ENCODE measurements at places on chromosomes 7 and 10. TPM values are rescaled to one million over a fixed set of nuclear protein-coding genes. Genes with fewer than 3 reads are reported as not detected.

DNA sequence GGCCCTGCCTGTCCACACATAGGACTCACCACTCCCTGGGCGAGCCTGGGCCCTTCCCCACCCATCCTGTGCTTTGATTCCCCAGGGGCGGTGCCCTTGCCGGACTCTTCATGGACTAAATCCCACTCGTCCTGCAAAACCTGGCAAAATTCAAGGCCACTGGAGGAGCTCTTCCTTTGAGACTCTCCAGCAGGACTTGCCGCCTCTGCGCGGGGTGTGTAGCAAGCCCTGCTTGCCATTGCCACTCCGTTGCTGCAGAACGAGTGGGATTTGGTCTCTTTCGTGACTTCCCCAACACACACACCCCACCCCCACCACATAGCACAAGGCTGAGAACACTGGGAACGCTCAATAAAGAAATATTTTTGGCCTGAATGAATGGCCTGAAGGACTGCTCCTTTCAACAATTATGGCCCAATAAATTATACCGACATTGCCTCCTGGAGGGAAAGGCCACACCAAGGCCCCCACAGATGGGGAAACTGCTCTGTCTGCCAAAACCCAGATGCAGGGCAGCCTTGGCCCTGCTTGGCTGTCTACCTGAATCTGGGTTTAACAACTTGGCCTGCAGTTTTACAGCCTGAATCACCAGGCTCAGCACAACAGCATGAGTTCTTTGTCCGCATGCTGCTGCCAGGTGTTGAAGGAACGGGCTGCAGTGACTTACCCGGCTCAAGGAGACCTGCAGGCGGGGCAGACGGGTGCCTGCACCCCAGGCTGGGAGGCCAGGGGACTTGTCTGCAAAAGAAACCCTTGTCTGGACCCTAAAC, 72.8 kb upstream of the KAT6B start:
- no peak for DNase-seq

DNA sequence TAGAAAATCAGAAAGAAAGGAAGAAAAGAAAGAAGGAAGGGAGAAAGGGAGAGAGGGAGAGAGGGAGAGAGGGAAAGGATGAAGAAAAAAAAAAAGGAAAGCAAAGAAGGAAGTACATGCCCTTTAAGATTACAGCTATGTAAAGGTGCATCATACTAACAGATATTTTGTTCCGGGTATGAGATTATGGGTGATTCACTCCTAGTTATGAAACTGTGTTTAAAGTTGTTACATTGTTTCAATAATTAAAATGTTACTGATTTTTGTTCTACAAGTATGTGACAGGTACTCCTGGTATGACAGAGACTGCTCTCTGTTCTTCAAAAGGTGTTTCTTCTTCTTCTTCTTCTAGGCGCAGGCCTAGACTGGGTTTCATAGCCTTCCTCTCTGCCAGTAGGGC, 808.9 kb downstream of the GRID1 start:
- DNase-seq: no peak

SEMA3E gene
- total RNA-seq: not detected

DNA sequence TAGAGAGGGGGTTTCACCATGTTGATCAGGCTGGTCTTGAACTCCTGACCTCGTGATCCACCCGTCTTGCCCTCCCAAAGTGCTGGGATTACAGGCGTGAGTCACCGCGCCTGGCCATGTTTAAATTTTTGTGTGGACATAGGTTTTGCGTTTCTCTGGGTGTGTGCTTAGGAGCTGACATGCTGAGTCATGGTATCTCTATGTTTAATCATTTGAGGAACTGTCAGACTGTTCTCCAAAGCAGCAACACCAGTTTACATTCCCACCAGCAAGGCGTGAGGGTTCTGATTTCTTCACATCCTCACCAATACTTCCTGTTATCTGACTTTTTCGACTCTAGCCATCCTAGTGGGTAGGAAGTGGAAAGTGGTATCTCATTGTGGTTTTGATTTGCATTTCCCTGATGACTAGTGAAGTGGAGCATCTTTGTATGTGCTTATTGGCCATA, 153.7 kb downstream of the DNAJB6 start:
- peak; percentile 14 for DNase-seq

DNA sequence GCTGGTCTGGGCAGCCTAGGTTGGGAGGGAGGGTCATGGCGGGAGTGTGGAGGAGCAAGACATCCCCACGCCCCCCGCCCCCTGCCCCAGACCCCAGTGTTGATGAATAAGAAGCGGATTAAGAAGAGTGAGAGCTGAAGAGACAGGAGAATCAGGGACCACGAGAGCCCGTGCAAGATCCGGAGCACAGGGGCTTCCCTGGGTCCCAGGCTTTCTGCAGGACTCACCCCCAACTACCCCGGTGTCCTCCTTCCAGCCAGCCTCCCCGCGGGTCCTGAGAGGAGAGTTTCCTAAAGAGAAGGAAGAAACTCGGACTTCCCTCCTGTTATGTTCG, 20.1 kb downstream of the GHRHR start:
- no peak for DNase-seq

GRCh38 chr10:45373576-45374349, at the start of gene ALOX5:
Gene ALOX5, plus strand, starts transcription at chr10:45374216. Its CDS starts 64 bp downstream, at chr10:45374280.
- DNase-seq: peak; percentile 74

- DNase-seq: no peak
Observed at GRCh38 chr7:31437250-31437865, 76.5 kb upstream of the ITPRID1 start.

GRCh38 chr10:93106631-93107072, 33.0 kb downstream of the CYP26A1 start:
- DNase-seq: no peak
